Amygdala (tissue), 56 donors: ENCODE measurements at places on chromosomes 6 and 20.

DNA sequence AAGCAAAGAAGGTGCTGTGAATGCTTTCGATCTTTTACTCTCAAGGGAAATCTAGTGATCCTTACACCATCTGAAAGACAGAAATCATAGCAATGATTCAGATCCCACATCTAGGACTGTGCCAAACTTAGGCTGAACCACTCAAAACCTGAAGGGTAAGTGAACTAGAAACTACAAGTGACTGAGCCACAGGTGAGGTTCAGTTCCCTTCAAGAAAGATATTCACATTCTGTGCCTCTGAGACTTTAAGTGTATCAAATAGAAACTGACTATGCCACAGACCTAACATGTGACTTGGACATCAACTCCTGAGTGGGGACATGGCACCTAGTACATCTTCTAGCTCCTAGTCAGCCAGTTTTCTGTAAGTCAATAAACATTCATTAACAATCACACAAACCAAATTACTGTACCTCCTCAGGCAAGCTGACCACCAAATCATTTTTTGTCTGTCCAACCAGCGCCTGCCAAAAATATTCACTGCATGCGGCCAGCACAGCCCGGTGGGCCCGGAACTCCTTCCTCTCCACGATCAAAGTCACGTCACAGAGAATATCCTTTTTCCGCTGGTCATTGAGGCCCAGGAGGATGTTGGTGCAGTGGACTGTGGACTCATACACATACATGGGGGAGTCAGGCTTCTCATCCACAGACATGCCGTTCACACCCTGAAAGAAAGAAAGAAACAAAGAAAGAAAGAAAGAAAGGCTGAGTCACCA, 114.1 kb downstream of the GJA10 start:
- no peak for DNase-seq

- DNase-seq, result no peak
These were observed 26.2 kb downstream of the RIPOR2 start for GRCh38 chr6:24909241-24910216.

GRCh38 chr6:136599329-136600011, 49.2 kb upstream of the MAP7 start:
- no peak for DNase-seq

DNA sequence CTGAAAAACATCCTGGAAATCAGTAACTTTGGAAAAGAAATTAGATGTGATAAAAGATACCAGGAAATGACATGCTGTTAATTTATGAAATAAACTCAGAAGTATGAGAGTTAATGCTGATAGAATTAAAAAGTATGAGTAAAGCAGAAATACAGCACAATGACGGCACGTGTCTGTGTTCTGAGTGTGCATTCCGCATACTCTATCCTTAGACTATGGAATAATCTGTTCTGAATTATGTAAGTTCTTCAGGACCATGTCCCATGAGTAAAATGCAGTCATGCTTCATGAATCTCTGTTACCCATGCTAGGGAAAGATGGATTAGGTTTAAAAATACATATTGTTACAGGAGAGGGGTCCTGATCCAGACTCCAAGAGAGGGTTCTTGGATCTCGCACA, 21.7 kb downstream of the HECA start:
- no peak for DNase-seq

DNA sequence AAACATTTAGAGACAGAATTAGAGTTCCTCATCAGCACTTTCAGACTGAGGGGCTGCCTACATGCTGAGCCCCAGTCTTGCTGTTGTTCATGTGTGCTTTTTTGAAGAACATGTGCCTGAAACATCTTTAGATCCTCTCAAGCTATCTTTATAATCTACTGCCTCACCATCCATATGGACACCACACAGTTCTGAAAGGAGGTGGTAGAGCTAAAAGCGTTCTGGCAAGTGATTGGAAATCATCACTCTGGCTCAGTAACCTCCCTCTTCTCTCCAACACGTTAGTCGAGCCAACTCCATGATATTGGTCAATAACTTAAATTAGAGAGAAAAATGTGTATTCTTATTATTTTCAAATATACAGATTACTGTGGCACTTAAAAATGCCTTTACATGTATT, 40.6 kb downstream of the CLVS2 start:
- DNase-seq, result no peak

GRCh38 chr6:31768363-31769257, 6.2 kb downstream of the SAPCD1 start:
- no peak for DNase-seq

GRCh38 chr6:43614396-43614730, 14.7 kb downstream of the GTPBP2 start:
- no peak for DNase-seq

DNA sequence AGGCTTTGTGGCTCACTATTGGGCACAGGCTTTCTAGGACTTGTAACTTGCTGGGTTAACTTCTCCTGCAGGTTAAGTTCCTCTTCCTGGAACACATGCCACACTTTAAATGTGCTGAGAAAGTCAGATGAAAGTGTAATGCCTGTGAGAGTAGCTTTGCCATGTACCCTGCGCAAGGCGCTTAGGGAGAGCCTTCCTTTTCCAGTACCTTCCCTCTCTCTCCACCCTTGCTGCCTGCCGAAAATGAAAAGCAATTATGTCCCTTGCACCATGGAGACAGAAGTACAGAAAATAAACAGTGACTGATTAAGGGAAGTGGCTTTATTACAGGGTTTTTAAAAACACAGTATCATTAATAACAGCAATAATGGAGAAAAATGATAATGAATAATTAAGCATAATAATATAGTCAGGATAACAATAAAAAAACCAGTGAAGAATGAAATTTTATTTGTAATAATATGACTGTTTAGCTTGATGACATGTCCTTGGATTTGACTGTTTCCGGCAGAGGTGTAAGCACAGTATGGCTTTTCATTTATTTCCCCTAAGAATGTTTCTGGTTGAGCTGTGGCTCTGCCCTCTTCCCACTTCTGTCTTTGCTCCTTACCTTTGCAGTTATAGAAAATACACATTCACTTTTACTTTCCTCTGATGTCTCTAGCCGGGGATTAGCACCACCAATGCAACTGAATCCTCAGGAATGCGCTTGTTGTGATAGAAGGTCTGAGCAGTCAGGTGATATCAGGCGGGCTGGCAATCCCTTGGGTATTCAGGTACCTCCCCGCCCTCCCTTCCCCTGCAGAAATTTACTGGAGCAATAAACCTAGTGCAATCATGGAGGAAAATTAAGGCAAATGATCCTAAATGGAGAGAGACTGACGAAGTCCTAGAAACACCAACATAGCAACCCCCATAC, 472.3 kb upstream of the CITED2 start:
- no peak for DNase-seq

DNA sequence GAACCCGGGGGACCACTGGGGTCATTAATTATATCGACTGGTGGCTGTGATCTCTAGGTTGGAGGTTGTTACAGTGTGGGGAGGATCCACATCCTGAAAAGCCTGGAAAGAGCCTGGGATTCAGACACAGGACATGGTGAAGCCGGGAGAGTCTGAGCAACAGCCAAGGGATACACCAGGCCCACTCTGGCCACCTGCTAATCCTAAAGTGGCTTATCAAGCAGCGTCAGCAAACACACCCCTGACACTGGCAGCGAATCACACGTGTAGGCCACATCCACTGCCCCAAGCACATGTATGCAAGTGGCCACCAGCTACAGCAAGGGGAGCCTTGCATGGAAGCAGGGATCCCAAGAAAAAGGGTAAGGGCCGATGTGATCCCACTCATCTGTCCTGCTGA, 41.0 kb downstream of the GFOD1 start:
- DNase-seq, result no peak

GRCh38 chr6:141641406-141641805, 491.3 kb upstream of the GJE1 start:
- DNase-seq, result no peak

GRCh38 chr20:38579921-38580320, 1.1 kb upstream of the ADIG start:
- DNase-seq, result no peak

GRCh38 chr20:36653456-36653855, 7.5 kb upstream of the SLA2 start:
- no peak for DNase-seq

DNA sequence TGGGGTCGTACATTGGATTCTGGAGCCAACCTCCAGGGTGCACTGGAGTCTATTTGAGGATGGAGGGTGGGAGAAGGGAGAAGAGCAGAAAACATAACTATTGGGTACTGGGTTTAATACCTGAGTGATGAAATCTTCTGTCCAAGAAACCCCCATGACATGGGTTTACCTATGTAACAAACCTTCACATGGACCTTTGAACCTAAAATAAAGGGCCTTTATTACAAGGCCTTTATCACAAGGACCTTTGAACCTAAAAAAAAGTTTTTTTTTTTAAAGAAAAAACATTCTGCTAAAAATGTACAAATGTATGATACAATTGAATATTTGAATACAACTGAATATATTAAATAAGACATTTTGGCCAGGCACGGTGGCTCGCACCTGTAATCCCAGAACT, 38.1 kb upstream of the ZNF133 start:
- no peak for DNase-seq

DNA sequence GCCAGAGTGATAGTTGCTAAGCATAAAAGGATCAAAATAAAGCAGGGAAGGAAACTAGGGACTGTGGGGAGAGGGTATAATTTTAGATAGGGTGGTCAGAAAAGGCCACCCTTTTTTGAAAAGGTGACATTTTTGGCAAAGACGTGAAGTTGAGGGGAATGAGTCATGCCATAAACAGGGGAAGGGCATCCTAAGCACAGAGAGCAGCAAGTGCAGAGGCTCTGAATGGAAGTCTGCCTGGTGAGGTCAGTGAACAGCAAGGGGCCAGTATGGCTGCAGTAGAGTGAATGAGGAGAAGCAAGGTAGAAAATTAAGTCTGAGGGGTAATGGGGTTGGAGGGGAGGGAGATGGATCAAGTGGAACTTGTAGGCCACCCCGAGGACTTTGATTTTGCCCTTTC, 2.4 kb downstream of the KLC4 start:
- no peak for DNase-seq

DNA sequence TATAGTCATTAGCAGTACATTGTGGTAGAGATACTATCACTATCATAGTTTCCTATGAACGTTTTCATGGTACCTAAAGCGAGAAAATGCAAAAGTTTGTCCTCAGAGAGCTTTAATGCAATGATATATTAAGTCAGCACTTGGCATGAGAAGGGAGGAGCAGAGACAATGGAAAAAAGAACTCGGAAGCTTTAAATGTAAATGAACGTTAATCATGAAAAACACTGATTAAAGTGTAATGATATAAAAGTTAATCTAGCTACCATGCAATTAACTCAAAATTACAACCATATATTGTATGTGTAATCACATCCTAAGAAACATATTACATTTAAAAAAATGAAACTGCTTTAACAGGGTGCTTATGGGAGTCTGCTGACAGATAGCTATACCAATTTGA, 282.7 kb downstream of the HDGFL1 start:
- DNase-seq, result no peak

DNA sequence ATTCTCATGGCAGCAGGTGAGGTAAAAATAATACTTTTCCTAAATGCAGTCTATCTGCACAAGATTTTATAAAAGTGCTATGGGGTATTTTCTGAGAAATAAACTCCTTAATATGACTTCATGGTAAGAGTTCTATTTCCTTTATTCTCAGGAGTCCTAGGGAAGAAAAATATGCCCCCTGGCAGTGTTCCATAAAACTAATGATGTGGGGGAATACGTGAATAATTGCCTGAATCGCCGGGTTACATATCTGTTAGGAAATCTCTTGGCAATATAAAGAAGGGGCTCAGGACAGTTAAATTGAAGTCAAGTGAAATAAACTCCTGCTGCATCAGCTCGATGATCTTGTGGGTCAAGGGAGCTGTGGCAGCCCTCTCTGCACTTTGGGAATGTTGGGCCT, 229.7 kb downstream of the MAFB start:
- no peak for DNase-seq

DNA sequence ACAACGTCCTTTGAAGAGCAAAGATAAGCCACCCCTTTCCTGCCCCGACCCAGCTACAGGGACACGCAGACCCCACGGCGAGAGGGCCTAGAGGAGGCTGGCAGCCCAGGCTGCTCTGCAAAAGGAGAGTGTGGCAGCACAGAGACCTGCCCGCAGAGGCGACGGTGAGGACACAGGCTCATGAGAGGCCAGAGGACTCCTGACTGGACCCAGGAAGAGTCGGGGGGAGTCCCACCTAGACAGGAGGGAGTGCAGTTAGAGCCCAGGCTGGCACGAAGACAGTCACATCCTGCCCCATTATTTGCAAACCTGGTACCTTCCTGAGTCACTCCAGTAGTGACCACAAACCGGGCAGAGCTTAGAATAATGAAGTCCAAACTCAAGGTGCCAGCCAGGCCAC, 227.7 kb upstream of the CDH4 start:
- DNase-seq, result no peak

GRCh38 chr6:113588646-113589045, 268.5 kb upstream of the MARCKS start:
- DNase-seq, result no peak

DNA sequence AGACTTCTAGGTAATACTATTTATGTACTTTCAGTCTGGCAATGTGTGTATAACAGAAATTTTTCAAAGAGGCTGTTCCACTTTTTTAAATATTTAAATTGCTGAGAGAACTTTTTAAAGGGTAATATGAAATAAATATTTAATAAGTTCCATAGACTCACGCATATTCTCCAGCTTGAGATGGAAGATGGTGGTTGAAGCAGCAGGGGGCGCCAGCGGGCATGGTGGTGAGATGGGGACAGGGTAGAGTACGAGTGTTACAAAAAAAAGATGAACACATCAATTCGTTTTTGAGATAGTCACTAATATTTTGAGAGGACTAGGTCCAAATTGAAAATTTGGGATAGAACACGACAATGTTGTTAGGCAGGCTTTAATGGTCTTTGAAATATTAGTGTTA, 68.4 kb downstream of the RSPO3 start:
- DNase-seq, result no peak
